ENCODE measurements at places on chromosomes 6 and 20.

DNA sequence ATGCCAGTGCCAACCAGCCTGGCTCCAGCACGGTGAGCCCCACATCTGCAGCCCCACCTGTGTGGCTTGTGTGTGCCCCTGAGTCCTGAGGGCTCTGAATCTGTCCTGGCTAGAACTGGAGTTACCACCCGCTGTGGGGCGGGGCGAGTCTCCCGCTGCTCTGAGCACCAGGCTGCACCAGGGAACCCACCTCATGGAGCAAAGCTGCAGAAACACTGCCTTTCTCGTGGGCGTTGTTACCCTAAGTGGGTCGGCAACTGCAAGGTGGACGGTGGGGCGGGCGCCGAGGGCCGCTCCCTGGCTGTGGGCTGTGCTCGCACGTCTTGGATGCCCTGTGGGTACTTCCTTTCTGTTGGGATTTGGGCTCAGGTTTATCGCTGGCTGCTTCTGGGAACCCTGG, 12.7 kb upstream of the ZBTB46 start:
- DNase-seq, result no peak

DNA sequence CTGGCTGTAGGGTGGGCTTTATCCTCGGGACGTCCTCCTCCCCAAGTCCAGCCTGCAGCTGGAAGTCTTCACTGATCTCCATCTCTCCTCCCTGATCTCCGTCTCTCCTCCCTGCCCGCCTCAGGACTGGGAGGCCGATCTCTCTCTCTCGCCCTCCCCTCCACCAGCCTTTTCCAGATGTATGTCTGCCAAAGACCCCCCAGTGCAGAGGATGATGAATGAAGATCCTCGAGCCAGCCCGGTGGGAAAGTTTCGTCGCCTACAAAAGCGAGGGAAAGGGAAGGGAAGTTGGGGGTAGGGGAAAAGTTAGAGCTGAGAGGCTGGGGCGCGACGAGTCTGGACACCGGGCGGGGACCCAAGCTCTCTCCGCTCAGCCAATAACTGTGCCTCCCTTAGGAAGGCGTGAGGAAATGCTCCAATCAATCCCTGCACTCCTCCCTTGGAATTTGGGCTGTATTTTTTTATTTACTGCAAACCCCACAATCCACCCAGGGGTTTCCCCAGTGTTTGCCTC, 595 bp upstream of the SRF start:
- no peak for DNase-seq

DNA sequence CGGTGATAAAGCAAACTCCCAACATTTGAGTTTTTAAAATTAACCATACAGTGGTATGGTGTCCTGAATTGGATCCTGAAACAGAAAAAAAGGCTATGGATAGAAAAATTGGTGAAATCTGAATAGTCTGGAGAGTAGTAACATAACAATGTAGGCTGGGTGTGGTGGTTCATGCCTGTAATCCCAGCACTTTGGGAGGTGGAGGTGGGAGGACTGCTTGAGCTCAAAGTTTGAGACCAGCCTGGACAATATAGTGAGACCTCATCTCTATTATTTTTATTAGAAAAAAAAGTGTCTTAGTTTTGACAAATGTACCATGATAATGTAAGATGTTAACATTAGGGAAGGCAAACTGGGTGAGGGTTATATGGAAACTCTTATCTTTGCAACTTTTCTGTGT, 11.0 kb downstream of the EEF1A1 start:
- no peak for DNase-seq

DNA sequence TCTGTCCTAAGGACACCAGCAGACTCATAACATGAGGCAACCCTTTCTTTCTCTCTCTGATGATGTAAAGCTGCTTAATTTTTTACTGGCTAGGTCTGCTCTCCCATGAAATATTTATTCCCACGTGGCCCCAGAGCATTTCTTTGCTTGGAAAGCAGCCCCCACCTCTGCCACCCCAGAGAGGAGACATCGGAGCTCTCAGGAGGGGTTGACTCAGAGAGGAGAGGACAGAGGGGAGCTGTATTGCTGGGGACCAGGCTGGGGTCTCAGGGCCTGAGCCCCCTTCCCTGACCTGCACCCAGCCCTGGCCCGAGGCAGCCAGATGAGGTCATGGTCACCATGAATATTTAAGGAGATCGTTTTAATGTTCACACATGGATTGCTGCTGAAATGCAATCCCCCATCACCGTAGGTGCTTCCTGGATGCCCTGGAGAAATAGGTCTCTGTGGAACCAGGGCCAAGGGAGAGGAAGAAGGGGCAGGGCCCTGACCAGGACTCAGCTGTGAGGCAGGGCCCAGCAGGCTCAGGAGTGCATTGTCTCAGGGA, 117.5 kb downstream of the DLL1 start:
- no peak for DNase-seq

- DNase-seq, result peak; percentile 60
Measured at GRCh38 chr6:136643850-136644596, 93.8 kb upstream of the MAP7 start.

- no peak for DNase-seq
Measured at GRCh38 chr6:134720353-134721059, 229.4 kb downstream of the ALDH8A1 start.

DNA sequence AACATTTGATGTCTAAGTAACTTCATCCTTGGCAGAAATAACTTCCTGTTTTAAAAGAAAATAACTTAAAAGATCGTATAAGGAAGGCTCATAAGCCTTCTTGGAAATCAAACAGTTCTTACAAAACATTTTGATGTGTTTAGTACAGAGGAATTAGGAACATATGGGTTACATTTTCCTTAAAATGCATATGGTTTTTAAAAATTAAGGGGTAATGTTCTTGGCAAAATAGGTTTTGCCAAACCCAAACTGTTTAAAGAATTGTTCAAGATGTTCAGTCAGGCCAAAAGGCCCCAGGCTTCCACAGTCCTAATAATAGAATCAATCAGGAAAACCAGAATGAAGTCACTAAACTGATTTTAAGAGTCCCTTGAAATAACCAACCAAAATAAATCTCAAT, 142.7 kb upstream of the SLC35B3 start:
- DNase-seq, result no peak

DNA sequence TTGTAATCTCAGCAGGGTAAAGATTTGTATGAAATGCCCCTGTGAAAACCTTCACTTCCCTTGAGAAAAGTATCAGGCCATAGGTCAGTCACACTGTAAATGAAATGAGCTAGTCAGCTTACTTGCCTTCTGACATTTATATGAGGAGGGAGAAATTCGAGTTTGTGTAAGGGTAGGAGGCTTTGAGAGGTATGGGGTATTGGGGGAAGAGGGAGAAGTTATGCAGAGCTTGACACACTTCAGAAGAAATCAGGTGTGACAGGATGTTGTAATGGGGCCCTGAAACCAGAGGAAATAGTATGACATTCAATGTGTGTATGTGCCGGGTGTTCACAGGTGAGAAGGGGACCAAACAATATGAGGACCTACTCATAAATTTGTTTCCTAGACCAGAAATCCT, 64.2 kb upstream of the CCN6 start:
- no peak for DNase-seq

- DNase-seq, result no peak
Measured at GRCh38 chr6:132785936-132786335, 12.5 kb downstream of the SLC18B1 start.

- DNase-seq, result no peak
Measured at GRCh38 chr6:26309731-26310142, 55.3 kb upstream of the BTN3A2 start.

GRCh38 chr6:166553563-166554271, 32.8 kb downstream of the RAMACL start:
- DNase-seq, result peak; percentile 73

DNA sequence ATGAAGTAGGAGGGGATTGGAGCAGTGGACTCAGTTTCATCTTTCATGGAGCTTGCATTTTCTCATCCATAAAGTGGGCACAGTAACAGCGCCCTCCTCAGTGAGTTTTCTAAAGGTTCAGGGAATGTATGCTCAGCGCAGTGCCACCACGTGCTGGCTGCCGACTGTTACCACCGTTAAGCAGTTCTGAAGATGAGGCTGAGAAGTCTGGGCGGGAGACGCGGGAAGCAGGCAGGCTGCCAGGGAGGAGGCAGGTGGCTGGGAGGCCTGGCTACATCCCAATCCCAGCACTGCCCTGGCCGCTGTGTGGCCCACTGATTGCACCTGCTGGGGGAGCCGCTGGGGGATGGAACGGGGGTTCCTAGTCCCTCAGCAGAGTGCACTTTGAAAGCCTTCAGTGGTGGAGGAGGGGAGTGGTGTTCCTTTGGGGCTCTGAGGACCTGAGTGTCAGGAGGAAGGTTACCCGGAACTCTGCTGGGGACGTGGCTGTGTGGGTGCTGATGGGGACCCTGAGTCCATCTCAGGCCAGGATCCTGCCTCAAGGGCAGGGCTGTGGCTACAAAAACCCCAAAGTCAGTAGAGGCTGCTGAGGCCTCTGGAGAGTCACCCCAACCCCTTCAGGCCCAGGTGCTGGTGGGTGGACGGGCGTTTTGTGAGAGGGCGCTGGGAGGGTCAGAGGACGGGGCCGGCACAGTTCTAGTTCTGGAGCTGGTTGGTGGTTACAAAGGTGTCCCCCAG, 28.0 kb upstream of the PHACTR3 start:
- DNase-seq, result no peak

- DNase-seq, result no peak
Measured at GRCh38 chr6:52330470-52330869, 31.5 kb upstream of the PAQR8 start.

DNA sequence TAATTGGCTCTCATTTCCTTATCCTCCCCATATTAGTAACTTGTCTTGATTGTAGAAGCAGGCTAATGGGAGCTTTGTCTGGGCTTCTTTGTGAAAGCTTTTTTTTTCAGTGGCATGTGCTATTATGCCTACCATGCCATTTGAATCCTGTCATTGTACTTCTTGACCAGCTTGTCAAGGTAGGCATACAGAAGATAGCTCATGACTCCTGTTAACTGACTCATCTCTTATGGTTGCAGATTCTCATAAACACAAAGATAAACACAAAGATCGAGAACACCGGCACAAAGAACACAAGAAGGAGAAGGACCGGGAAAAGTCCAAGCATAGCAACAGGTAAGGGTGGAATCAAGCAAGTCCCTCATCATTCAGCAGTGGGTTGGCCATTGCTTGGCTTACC, 32.5 kb downstream of the TOP1 start:
- DNase-seq, result no peak

GRCh38 chr6:3825851-3826581, 23.2 kb upstream of the FAM50B start:
- peak; percentile 98 for DNase-seq

DNA sequence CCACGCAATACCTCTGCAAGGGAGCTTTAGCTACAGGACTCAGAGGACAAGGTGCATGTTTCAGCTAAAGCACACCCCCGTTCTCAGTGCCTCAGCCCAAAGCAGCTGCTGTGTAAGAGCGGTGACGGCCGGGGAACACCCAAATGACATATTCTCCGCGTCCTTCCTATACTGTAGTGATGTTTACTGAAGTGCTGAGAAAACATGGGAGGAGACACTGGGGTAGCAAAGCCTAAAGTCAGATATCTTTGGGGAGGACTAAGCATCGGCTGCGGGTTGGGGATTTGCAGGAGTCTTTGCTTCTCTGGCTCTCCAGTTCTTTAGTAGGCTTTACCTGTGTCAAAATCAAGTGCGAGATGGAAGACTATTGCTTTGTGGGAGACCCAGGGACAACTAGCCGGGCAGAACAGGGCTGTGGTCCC, 1.7 kb downstream of the SLC22A23 start:
- DNase-seq, result no peak

DNA sequence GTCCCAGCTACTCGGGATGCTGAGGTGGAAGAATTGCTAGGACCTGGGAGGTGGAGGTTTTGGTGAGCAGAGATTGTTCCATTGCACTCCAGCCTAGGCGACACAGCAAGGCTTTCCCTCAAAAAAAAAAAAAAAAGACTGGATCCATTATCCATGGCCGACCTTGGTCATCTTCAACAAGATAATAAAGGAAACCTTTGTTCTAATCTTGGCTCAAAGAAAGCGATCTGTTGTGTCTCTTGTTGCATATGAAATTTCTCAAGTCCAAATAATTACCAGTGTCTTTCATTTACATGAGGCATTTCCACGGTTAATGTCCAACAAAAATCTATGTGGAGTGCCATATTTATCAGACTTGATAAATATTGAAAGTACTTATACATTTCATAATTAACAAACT, 23.7 kb upstream of the KIF16B start:
- no peak for DNase-seq

- DNase-seq, result no peak
Measured at GRCh38 chr6:33905071-33905609, 101.3 kb upstream of the MLN start.

DNA sequence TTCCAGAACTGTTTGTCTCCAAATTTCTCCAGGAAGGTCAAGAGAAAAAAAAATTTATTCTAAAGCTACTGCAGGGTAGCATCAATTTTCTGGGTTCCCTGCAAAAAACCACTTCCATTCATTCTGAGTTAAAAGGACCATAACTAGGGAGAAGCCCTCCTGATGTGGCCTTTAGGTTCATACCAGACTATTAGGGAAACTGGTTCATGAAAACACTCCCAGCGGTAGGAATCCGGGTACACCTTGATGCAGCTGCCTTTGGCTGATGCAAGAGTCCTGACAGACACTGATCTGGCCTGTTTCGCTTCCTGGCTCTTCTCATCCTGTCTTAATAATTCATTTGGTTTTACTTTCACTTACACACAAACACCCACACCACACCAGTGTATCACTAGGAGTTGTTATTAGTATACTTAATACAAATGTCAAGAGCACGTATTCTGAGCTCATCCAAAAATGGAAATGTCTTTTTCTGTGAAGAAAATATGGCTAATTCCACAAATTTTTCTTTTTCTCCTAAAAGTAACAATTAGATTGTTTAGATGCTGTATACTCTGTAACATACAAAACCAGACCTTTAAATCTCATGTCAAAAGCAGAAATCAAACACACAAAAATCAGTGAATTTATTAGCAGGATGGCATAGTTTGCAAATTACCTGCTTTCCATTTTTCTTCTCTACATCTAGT, 38.4 kb upstream of the ARHGAP18 start:
- DNase-seq, result no peak

- no peak for DNase-seq
Measured at GRCh38 chr20:39016506-39016905, 54.4 kb downstream of the DHX35 start.

- DNase-seq, result no peak
Measured at GRCh38 chr6:11486051-11486450, 51.5 kb upstream of the TMEM170B start.

GRCh38 chr20:8757146-8757545, 311.7 kb upstream of the PLCB4 start:
- DNase-seq, result peak; percentile 86

GRCh38 chr6:31528821-31529328, at the start of gene MCCD1:
Gene MCCD1 (plus strand): TSS chr6:31528962. CDS start chr6:31529015, 53 bp downstream.
- DNase-seq, result no peak

GRCh38 chr6:4212588-4212987, 77.2 kb upstream of the ECI2 start:
- no peak for DNase-seq

DNA sequence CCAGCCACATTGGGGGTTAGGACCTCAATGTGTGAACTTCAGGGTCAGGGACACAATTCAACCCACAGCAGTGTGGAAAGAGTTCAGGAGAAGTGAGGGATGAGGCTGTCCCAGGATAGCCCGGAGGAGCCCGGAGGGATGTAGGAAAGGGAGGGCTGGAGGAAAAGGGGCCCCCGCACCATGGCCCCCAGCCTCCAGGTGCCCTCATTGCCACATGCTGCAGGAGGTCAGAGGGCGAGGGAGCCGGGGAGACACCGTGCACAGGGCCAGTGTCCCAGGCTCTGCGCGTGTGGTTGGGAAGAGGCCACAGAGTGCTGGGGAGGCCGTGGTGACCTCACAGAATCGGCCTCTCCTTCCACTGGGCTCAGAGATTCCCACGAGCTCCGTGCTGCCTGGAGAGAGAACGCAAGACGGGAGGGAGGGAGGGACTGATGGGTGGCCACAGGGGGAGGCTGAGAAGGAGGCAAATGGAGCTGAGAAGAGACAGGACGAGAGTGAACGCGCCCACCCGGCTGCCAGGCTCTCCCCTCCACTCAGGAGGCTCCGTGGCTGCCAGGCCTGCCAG, 215.1 kb downstream of the DLL1 start:
- no peak for DNase-seq
